OCI-LY7 (cell line): ENCODE measurements at places on chromosomes 1 and 21. TPM values are rescaled to one million over a fixed set of nuclear protein-coding genes. Genes with fewer than 3 reads are reported as not detected.

NKAIN1 gene
- not detected in 2 replicates for total RNA-seq

PGBD5 gene
- not detected in 2 replicates for total RNA-seq

TMEM53 gene
- 8.1 and 8.9 TPM in 2 replicates for total RNA-seq

SMIM34 gene
- total RNA-seq, result not detected in 2 replicates

SORT1 gene
- total RNA-seq, result 40.8 and 45.5 TPM in 2 replicates

AK2 gene
- total RNA-seq, result 256 and 298 TPM in 2 replicates

FMOD gene
- not detected in 2 replicates for total RNA-seq

HAPLN2 gene
- total RNA-seq, result 1.1 and 1.4 TPM in 2 replicates

RPE65 gene
- total RNA-seq, result not detected in 2 replicates

KRTAP7-1 gene
- total RNA-seq, result not detected in 2 replicates

ZNF593OS gene
- not detected in 2 replicates for total RNA-seq

EDN2 gene
- not detected in 2 replicates for total RNA-seq

RGS4 gene
- total RNA-seq, result not detected in 2 replicates

TLR5 gene
- not detected in 2 replicates for total RNA-seq

USP1 gene
- total RNA-seq, result 96.6 and 100 TPM in 2 replicates
